ENCODE measurements at places on chromosomes 3 and 15.

GRCh38 chr15:38231436-38231835 lies 21.2 kb upstream of the SPRED1 start:
- no peak for DNase-seq

- no peak for DNase-seq
Measured at GRCh38 chr3:150296123-150296735, 111.9 kb upstream of the TSC22D2 start.

GRCh38 chr3:160296591-160296990 lies 71.4 kb downstream of the C3orf80 start:
- DNase-seq, result no peak

- DNase-seq, result no peak
Measured at GRCh38 chr3:72338082-72338941, 509.9 kb downstream of the SHQ1 start.

GRCh38 chr3:179174316-179174715 lies 26.2 kb downstream of the PIK3CA start:
- no peak for DNase-seq

DNA sequence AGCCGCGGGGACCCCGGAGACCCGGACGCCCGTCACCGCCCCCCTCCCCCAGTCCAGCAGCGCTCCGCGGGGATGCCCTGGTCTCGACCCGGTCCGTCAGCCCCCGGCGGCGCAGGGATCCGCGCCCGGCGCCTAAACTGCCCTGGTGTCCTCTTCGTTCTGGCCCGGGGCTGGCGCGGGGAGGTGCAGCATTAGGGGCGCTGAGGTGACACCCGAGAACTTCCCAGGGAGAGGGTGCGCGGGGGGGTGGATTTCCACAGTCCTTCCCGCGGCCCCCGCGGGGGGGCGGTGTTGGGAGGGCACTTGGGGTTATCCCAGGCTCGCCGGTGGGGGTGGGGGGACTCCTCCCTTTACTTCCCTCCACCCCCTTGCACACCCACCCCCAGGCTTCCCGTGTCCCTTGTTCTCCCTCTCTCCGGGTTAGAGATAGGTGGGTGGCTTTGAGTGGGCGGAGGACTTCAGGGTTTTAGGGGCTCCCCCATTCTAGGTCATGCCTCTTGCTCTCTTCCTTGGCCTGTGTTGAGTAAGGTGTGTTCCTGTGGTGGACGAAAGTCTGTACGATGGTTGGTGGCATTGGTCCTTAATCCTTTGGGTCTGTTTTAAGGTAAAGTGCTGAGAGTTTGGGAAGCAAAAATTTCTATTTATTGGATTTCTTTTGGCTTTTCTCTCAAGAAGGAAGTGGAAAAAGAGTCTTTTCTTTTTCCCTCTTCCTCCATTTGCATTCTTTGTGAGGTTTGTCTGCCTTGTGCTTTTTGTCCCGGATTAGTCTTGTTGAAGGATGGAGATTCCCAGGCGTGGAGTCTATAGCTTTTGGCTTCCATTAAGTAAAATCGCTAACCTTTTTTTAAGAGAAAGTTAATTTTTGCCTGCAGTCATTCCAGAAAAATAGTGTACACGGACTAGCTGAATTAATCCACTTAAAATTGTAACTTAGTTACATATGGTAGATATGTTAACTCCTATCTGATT lies 811 bp downstream of the SKIL start:
- DNase-seq, result peak; percentile 60

GRCh38 chr15:56537881-56538280 lies 72.9 kb upstream of the MNS1 start:
- peak; percentile 14 for DNase-seq

Measured in stimulated activated CD8-positive, alpha-beta memory T cell treated with anti-CD3 and anti-CD28 coated beads, Interleukin-7, amount 100 ng/mL, for 1 hour (primary cell).